ENCODE measurements at places on chromosomes 1 and 21.
A peak's percentile ranks its signal among the peaks of the same experiment; 100 is the strongest.

- DNase-seq = no peak
Measured at GRCh38 chr21:42213082-42213774, 5.7 kb upstream of the ABCG1 start.

GRCh38 chr21:42688226-42688840 is 34.9 kb downstream of the PDE9A start:
- DNase-seq = no peak

DNA sequence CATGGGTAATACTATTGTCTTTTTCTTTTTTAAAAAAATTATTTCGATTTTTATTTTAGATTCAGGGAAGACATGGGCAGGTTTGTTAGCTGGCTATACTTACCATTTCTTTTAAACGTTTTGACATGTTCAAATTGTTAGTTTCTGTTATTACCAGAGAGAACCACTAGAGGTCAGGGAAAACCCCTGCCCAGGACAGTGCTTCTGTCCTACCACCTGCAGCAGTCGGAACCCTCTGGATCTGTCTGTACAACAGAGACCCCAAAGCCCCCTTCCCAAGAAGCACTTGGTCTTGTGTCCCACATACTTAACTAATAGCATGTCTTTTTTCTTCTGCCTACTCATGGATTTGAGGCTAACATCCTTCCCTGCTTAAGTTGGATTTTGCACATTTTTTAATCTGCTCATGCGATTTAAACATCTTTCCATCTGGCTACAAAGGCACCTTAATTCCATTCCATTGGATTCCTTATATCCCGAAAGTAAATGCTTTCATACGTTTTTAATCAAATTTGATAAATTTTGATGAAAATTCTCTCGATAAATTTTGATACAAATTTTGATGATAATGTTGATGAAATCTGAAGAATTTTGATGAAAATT is 10.0 kb upstream of the C1orf115 start:
- no peak for DNase-seq

DNA sequence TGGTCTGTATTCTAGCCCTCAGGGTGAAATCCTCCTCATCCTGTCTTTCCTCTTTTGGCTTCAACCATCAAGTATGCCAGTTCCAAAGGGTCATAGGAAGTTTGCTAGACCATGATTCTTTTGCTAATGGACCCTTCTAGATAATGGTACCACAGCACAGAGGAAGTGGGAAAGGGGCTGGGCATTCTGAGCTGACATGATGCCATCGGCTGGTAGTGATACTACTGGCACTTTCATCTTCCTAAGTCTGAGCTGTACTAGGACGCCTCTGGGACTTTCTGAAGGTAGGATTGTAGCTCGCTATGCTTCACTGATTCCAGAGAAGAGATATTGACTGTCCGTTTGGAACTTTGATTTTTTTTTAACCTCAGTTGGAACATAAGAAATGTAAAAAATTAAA is 11.4 kb downstream of the FASLG start:
- no peak for DNase-seq

- DNase-seq = no peak
Measured at GRCh38 chr21:40316104-40316503, 448.9 kb downstream of the PCP4 start.

DNA sequence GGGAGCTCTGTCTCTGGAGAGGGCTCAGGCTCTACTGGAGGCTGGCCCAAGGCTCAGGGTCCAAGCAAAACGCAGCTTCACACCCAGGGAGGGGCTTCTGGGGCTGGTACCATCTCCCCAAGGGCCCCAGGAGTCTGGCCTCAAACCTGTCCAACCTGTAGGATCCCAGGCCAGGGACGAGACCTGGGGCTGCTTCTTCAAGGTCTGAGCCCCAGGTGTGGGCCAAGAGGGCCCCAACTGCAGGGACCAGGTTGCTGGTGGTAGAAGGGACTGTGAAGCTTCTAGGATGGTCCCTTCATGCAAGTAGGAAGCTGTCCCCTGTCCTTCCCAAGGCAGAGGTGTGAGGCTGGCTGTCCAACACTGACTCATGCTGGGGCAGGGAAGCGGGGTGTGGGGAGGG is 7.8 kb upstream of the MMEL1 start:
- no peak for DNase-seq

GRCh38 chr1:235011064-235011598 is 117.5 kb downstream of the TOMM20 start:
- no peak for DNase-seq

DNA sequence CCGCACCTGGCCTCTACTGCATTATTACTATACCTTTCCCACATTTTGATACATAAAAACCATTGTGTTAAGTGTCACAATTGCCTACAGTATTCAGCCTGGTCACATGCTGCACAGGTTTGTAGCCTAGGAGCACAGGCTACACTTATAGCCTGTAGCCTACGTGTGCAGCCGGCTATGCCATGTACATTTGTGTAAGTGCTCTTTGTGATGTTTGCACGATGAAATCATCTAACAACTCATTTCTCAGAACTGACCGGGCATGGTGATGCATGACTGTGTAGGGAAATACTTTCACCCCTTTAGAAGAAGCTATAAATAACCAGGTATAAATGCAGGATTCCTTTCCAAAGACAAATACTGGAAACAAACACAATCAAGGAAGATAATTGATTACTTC is 12.1 kb downstream of the ERG start:
- DNase-seq = no peak

GRCh38 chr1:154718566-154718965 is 110.6 kb upstream of the ADAR start:
- DNase-seq = no peak

GRCh38 chr1:161702250-161702649 is 4.8 kb upstream of the FCRLA start:
- no peak for DNase-seq

GRCh38 chr1:67804710-67805109 is 28.6 kb downstream of the GNG12 start:
- no peak for DNase-seq

DNA sequence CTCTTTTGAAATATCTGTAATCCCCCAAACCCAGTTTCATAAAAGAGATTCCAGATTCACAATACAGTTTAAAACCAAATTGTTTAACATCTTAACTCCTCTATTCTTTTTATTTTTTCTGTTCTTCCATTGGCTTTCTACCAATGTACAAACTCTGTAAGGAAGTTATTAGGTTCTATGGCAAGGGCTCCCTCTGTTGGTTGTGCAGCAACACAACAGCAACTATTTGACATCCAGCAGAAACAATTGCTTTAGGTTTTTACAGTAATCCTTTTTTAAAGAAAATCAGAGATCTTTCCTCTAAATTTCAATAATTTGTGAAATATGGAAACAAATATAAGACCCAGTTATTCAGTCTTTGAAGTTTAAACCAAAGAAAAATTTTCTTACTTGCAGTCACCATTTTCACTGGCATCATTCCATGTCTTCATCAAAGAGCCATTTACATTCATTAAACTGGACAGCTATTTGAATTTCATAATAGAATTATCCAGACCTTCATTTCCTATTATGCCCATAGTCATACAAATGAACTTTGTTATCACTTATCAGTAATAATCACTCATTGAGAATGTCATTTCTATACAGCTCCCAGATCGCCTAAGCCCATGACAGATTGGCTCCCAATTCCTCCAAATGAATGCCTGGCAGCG is 46.5 kb upstream of the RNF11 start:
- peak; percentile 73 for DNase-seq

DNA sequence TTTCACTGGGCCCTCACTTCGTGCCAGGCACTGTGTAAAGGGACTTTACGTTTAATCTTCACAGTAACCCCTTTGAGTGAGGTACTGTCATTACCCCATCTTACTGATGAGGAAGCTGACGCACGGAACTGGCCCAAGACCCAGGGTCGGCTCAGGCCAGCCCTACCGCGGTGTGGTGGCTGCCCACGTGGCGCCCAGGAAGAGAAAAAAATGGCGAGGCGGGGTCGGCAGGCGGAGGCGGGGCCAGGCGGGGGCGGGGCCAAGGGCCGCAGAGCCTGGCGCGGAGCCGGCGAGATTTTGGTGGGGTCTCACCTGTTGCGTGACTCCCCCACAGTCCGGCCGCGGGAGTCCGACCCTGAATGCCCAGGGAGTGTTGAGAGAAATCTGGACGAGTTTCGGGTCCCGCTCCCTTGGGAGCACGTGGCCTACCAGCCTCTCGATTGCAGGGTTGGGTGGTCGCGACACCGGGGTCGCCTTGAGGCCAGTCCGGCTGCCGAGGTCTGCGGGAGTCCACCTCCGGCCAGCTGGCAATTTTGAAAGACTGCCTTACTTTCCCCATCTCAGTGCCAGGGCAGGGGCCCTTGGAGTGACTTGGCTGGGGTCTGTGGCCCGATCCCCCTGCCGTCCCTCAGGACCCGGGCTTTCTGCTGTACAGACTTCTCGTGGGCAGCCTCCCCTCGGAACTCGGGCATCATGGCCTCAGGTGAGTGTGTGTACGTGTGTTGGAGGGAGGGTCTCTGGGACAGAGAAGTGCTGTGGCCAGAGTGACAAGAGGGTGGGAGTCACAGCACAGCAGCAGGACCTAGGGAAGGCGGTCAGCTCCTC is at the start of the genes AMPD2 and GNAT2:
TSS of gene AMPD2 (plus strand) at position 262 of the 825 bp plus-strand sequence. CDS start 1,339 bp downstream, outside the sequence.
TSS of gene GNAT2 (minus strand) at position 41 of the 825 bp plus-strand sequence. CDS start 6,746 bp downstream, outside the sequence.
- DNase-seq = no peak

GRCh38 chr1:62311473-62311943 is 7.7 kb downstream of the KANK4 start:
- DNase-seq = no peak

GRCh38 chr1:42259059-42259738 is 75.8 kb downstream of the FOXJ3 start:
- no peak for DNase-seq

GRCh38 chr1:189175889-189176288 is 1301.8 kb downstream of the BRINP3 start:
- DNase-seq = no peak

DNA sequence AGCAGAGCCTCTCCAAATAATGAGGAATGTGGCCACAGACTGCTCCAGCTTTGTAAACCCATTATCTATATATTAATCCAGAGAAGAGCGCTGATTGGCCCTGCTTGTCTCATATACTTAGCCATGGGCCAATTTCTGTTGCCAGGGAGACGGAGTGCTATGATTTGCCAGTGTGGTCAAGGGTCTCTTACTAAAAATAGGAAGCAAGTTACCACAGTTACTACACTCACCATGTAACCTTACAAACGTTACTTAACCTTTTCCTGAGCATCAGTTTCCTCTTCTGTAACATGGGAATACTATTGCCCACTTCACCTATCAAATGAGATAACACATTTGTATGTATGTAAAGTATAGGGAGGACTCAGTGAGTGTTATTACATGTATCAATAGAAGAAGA is 7.7 kb upstream of the S100A2 start:
- DNase-seq = no peak

DNA sequence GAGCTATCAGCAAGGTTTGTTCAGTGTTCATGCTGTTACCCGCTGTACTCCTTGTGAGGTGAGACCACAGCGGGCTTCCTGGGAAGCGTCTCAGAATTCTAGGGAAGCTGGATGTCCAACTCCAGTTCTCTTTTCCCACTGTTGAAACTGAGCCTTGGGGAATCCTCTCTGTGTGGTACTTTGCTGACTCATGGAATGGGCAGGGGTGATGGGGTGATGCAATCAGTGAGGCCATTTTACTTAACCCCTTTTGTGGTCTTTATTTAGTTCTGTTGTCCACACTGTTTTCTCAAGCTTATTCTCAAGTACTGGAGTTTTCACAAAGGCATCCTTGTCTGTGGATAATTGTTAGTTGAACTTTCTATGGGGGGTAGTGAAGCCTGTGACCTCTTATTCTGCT is 42.6 kb downstream of the ACKR1 start:
- DNase-seq = no peak

DNA sequence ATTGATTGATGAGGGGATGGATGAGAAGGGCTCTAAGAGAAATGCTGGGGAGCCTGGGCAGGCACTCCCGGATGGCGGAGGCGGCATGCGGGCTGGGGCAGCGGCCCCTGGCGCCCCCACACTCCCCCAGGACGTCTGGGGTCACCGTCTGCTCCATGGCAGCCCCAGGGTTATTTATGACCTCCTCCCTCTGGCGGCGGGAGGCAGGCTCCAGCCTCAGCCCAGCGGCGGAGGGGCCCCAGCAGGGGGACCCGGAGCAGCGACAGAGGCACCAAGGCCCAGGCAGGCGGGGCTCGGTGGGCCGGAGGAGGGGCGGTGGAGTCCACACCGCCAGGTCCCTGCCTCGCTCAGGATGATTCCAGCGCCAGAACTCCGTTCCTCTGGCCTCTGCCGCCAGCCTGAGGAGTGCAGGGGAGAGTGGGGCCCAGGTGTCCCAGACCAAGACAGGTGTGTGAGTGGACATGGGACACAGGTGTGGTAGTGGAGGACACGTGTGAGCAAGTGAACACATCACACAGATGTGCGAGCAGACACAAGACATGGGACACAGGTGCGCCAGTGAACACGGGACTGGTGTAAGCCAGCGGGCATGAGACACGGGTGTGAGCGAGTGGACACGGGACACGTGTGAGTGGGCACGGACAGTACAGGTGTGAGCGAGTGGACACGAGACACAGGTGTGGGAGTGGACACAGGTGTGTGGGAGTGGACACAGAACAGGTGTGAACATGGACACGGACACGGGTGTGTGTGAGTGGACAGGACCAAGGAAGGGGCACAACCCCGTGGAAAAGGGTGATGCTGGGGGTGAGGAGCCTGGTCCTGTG is 2.5 kb upstream of the SAMD11 start:
- no peak for DNase-seq

- no peak for DNase-seq
Measured at GRCh38 chr1:170221495-170221894, 75.7 kb downstream of the NTMT2 start.

DNA sequence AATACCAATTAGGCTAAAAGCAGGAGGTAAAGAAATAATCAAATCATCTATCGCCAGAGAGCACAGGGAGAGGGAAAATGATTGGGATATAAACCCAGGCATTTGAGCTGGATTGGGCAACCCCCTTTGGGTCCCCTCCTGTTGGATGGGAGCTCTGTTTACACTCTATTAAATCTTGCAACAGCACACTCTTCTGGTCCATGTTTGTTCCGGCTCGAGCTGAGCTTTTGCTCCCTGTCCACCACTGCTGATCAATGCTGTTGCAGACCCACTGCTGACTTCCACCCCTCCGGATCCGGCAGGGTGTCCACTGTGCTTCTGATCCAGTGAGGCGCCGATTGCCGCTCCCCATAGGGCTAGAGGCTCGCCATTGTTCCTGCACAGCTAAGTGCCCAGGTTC is 493.8 kb downstream of the MATN1 start:
- DNase-seq = no peak

- DNase-seq = no peak
Measured at GRCh38 chr1:43312663-43313515, 12.1 kb downstream of the TIE1 start.

DNA sequence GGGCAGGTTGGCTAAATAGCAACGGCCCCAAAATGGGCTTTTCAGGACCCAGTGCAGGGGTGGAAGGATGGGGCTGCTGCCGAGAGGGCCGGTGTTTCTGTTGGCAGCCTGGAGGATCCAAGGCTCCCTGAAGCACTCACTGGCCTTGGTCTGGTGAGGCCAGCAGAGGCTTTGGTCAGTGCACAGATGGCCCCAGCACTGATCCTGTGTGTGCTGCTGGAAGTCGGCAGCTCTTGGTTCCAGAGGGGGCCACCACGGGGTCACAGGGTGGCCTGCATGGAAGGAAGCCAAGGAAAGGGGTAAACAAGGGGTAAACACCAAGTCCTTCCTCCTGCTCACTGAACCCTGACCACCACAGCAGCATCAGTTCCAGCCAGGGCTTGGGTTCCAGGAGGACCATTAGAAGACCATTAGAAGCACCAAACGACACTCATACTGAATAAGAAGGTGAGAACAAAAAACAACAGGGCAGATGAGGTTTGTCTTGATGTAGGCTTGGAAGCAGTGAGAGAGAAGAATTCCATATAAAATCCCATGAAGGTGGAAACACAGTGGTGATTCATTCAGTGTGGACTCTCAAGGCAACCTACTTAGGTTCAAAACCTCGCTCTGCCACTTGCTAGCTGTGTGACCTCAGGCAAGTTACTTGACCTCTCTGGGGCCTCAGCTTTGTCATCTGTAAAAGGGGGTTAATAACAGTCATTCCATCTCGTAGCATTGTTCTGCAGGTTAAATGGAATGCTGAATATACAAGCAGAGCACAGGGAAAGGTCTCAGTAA is 184.5 kb downstream of the RUNX1 start:
- no peak for DNase-seq
